NCI-H526 (cell line): ENCODE measurements at places on chromosomes 6 and 20.
A peak's percentile ranks its signal among the peaks of the same experiment; 100 is the strongest.

DNA sequence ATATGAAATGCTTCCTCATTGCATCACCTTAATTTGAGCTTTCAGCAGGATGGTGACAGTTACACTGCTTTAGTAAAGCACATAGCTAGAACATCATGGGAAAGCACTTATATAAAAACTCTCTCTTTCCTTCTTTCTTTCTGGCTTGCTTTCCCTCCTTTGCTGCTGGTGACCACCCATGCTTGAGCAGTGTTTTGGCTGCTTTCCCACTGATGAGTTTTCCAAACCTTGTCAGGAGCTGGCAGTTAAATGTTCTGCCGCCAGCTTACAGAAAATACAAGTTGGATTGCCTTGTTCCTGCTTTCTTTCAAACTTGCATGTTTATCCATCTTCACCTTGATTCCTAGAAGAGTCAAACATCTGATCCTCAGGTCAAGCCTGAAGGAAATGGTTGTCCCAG, 323.9 kb downstream of the FOXA2 start:
- DNase-seq, result no peak

DNA sequence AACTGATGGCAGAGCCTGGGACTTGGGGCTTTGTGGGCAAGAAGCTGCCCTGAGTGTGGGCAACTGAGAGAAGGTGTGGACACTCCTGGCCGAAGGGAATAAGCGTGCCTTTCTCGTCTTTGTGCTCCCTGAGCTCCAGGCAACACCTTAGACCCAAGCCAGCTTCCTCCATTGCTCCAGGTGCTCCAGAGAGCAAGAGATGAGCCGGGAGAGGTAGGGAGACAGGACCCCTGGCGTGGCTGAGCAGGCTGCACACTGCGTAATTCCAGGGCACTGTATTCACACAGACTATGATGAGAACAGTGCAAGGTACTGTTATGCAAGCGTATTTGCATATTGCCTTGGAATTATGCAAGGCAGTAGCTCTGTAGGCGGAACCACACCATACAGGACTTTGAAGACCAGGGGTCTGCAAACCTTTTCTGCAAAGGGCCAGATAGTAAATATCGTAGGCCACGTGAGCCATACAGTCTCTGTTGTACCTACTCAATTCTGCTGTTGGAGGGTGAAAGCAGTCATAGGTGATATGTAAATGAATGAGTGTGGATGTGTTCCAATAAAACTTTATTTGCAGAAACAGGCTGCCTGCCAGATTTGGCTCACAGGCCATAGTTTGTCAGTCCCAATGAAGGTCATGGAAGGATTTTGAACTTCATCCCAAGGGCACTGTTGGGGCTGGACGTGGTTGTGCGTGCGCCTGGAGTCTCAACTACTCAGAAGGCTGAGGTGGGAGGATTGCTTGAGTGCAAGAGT, 42.1 kb upstream of the FAM83D start:
- peak; percentile 97 for DNase-seq

DNA sequence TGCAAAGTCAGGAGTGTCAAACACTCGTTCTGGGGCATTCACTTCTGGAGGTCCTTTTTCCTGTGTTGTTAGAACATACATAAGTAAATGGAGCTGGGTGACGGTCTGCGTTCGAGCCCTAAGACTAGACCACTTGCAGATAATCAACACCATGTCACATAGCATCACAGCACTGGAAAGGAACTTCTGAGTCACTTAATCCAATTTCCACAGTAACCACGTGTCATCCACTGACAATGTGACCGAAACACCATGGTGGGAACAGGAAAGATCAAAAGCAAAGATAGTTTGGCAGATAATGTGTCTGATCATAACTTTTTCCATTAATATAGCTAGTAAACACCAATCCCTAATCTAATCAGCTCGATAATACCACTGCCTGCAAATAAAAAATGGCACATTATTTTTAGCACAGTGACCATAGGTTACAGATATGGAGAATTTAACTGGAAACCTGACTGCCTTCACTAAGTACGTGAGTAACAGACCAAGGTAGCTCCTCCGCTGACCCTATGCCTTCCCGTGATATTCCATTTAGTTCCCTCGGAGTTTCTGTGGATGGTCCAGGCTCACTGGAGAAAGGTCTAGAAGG, 34.8 kb downstream of the WRNIP1 start:
- DNase-seq, result no peak

DNA sequence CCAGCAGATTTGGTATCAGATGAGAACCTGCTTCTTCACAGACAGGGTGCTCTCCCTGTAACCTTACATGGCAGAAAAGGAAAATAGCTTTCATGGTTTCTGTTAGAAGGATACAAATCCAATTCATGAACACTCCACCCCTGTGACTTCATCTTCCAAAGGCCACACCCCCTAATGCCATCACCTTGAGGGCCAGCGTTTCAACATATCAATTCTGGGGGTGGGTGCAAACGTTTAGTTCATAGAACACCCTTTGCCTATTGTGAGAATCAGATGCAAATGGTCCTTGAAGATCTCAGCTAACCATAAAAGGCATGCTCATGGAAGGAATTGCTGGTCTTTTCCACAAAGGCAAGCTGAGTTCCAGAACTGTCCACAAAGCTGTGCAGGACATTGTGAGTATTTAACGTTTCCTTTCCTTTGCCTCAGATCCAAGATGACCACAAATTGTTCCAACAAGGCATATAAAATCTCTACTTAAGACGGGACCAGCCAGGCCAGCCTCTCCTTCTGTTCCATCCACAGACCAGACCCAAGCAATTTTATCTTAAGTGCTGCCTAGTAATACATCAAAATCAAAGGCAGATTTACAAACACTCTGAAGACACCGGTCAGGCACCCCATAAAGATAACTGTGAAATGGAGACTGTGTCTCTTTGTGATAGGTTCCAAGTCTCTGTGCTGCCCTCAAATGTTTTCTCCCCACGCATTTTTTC, 34.7 kb upstream of the SSTR4 start:
- DNase-seq, result no peak

GRCh38 chr6:7540595-7540994, 876 bp upstream of the DSP start:
- peak; percentile 25 for DNase-seq

GRCh38 chr6:169775321-169775720, 23.9 kb downstream of the ERMARD start:
- DNase-seq, result no peak

DNA sequence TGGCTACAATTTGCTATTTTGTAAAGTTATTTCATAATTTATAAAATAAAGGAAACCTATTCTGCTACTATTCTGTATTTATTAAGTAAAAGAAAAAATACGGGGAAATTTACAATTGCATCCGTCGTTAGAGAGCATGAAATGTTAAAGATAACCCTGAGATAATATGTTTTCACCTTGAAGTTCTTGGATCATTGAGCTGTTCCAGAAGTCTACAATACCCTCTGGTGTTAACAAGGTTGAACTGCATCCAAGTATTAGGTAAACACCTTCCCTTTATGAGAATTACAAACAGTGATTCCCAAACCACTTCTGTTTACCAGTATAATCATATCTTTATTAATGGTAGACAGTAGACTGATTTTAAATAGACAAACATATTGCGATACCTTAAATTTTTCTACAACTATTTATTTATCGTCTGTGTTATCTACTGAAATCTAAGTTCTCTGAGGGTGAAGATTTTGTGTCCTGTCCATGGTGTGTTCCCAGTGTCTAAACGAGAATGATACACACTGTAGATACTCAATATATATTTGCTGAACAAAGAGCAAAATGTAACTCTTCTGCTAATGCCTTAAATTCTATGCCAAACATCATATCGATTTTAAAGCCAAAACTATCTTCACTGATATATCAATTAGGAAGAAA, 28.2 kb downstream of the TBC1D32 start:
- peak; percentile 43 for DNase-seq

DNA sequence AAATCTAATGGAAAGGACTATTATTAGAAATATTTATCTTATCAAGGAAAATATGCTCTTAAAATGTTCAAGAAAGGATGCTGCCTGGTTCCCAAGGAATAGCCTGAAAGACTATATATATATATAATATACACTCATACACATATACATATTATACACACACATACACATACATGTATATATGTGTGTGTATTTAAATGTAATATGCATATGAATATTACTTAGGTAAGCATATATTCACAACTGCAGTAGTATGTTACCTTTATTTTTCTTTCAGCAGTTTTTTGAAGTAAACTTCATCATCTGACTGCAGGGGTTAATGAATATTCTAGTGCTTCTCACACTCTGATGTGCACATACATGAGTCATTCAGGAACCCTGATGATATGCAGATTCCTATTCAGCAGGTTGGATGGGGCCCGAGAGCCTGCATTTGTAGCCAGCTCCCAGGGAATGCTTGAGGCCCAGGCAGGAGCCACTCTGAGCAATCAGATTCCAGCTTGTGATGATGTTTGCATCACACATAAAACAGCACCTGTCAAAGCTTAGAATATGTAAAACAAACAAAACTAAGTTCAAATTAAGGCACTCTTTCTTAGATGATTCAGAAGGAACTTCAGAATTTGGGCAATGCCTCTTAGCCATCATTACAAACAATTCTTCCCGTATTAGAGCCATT, 16.1 kb downstream of the MYLK4 start:
- no peak for DNase-seq
